ENCODE measurements at places on chromosomes 2 and 18.

GRCh38 chr2:177759443-177759842, 313.1 kb downstream of the PDE11A start:
- no peak for DNase-seq

DNA sequence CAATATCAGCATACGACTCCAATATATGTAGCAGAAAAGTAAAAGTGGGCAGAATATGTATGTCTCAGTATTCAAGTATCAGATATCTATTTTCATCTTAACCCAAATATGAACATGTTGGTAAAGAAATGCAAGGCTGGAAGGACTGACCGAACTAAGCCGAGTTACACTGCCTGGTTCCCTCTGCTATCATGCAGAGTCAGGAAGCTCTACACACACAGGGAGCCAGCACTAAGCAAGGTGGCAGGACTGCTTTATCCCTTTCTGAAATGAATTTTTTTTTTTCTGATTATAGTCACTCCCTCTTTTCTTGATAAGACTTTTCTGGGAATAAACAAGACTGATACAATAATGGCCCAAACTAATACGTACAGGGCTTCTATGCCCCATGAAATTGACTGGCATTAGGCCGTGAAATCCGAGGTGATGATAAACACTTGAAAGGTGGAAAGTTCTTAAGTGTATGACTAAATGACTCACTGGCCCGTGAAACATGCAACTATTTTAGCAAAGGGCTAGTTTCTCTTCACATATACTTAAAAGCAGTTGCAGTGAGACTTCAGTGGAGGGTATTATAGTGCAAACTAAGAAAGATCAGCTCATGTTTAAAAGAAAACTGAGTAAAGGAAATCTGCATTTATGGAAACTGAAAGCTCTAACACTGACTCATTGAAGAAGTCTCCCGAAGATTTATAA, 14.9 kb downstream of the DPP4 start:
- no peak for DNase-seq

GRCh38 chr2:115129536-115129935, 687.1 kb downstream of the DPP10 start:
- DNase-seq, result no peak

DNA sequence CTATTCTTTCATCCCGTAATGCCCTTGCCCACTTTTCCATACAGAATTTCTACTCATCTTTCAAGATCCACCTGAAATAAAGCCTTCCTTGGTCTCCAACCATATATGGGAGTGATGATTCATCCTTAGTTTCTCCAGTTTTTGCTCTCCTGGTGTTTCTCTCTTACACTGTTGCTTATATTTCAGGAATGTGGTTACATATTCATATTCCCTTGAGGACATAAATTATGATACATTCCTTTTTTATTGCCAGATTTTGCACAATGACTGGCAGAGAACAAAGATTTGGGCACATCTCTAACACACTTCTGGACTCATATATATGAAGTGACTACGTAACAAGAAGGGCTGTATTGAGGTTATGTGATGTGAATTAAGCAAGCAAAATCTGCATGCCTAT, 1573.4 kb upstream of the NXPH2 start:
- no peak for DNase-seq

DNA sequence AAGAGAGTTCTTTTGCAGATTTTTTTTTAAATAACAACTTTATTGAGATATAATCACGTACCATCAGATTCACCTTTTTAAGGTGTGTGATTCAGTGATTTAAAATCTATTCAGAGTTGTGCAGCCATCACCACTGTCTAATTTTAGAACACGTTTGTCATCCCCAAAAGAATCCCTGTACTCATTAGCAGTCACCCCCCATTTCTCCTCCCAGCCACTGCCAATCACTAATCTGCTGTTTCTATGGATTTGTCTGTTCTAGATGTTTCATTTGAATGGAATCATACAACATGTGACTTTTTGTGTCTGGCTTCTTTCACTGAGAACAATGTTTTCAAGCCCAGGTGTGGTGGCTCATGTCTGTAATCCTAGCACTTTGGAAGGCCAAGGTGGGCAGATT, 55.4 kb upstream of the RAPH1 start:
- no peak for DNase-seq

DNA sequence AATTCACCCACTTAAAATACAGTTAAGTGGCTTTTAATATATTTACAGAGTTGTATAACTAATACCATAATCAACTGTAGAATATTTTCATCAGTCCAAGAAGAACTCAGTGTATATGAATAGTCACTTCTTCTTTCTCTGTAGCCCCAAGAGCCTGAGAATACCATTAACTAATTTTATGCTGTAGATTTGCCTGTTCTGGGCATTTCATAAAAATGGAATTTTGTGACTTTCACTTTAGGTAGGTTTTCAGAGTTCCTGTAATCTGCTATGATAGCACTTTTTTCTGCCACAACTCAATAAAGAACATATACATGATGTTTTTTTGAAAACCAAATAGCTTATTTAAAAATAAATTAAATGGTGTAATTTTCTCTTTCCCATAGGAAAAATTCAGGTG, 57.6 kb downstream of the CCDC102B start:
- DNase-seq, result no peak

GRCh38 chr2:54613386-54613785, 110.1 kb upstream of the EML6 start:
- DNase-seq, result no peak

- no peak for DNase-seq
These were observed 52.6 kb downstream of the MGAT5 start for GRCh38 chr2:134306521-134306920.

GRCh38 chr2:226691255-226691654, 108.4 kb downstream of the IRS1 start:
- no peak for DNase-seq

- DNase-seq, result no peak
These were observed 196.3 kb downstream of the MREG start for GRCh38 chr2:215817046-215817445.

GRCh38 chr2:241546771-241547498, 11.6 kb upstream of the BOK start:
- no peak for DNase-seq

DNA sequence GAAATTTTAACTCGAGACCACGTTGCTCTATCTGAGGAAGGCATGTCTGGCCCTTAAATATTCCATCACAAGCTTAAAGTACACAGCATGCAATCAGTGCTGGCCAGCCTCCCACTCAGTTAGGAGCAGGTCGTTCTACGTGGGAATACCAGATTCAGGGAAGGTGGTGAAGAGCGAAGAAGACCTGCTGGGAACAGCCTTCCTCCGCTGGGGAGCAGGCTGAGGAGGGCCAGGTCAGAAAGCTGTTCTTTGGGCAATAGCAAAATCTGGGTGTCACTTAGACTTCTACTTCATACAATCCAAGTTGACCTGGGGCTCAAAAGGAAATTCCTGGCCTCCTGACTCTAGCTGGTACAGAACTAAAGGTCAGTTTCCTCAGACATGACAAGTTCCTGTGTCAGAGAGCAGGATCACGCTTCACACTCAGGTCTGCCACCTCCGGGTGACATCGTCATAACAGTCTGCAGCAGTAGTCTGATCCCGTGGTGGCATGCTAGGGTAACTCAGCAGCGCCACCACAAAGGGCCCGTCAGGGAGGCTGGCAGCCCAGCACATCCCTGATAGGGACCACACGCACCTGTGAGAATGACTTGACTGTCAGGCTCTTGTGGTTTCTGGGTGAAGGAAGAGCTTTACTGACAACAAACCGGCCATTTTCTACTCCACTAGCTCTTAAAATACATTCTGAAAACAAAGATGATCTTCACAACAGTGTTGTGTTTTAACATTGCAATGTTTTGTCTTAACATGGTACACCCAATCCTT, 35.2 kb upstream of the NAPG start:
- DNase-seq, result no peak

- no peak for DNase-seq
These were observed 67.7 kb downstream of the NCK2 start for GRCh38 chr2:105812180-105813044.

DNA sequence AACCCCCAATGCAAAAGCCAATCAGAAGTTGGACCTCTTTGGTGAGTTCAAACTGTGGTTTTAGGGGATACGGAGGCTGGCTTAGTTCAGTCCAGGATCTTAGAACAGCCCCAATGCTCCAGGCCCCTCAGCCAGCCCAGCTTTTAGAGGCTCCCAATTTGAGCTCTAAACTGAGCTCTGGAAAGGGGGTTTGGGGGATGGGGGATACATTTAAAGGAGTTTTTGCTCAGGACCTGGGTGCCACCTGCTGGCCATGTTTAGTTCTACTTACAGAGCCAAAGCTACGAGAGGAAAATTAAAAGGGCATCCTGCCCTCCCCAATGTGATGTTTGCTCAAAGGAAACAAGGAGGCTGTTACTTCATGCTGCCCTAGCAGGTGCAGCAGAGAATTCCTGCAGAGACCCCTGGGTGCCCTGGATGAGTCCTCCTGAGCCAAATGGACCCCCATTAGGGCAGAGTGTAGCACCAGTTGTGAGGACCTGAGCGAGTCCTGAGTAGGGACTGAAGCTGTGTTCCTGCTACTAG, 15.9 kb upstream of the TMEM214 start:
- DNase-seq, result no peak

GRCh38 chr2:207399301-207399700, 130.5 kb upstream of the CREB1 start:
- DNase-seq, result no peak

GRCh38 chr2:150178591-150178990, 308.9 kb downstream of the RND3 start:
- no peak for DNase-seq

- no peak for DNase-seq
These were observed 50.7 kb downstream of the SFXN5 start for GRCh38 chr2:73020657-73021370.

GRCh38 chr18:9869715-9870430, 15.9 kb upstream of the TXNDC2 start:
- DNase-seq, result no peak

DNA sequence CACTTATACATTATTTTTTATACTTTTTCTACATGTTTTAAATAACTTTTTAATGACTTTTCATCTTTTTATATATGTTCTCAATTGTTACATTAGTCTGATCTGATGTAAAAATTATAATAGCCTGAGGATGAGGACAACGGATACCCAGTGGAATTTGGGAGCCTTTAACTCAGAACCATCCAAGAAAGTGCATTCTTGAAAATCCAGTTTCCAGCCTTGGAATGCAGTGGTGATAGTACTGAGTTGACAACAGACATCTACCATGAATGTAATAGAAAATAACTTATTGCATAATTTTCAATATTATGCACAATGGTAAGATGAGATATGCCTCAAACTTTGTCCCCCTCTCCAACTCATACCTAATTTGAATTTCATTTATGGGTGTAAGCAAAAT, 120.7 kb upstream of the ZC3H15 start:
- DNase-seq, result no peak

- no peak for DNase-seq
These were observed 137.7 kb upstream of the ITGB6 start for GRCh38 chr2:160337728-160338127.

DNA sequence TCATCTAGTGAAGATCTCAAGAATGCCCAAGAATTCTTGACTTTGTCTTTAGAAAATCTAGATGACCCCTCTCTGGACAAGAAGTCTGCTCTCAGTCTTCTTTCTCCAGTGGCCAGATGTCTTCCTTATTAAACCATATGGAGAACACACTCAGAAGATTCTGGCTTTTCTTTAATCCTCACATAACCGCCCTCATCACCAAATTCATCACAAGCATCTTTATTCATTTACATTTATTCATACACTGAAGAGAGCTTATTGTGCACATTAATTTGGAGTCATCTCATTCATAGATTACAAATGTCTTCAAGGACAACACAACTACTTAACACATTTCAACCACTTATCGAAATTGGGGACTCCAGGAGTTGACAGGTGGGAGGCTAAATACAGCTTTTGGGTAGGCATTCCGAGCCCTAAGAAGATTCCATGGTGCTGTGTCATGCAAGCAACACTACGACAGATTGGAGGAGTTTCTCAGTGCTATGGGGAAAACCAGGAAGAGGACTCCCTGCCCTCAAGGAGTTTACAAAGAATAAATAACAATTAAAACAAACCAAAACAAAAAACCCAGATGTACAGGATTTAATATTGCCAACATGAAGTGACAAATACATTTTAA, 64.8 kb upstream of the LCLAT1 start:
- DNase-seq, result no peak

DNA sequence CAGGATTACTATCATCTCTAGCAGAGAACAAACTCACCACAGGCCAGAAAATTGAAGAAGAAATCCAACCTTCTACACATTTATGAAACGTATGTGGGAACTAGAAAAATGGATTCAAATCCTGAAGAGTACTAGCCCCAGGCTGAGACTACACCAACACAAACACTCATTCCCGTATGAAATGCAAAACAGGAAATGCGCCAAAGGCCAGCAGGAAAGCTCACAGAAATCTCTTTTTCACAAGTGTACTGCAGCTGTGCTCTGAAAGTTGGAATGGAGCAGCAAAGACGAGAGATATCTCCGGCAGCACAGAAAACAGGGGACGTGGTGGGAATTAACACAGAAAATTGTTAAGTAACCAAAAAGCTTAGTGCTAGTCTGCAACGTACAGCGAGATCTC, 913.5 kb downstream of the TDRD15 start:
- no peak for DNase-seq

- DNase-seq, result no peak
These were observed 205.9 kb downstream of the EIPR1 start for GRCh38 chr2:3171564-3172264.

DNA sequence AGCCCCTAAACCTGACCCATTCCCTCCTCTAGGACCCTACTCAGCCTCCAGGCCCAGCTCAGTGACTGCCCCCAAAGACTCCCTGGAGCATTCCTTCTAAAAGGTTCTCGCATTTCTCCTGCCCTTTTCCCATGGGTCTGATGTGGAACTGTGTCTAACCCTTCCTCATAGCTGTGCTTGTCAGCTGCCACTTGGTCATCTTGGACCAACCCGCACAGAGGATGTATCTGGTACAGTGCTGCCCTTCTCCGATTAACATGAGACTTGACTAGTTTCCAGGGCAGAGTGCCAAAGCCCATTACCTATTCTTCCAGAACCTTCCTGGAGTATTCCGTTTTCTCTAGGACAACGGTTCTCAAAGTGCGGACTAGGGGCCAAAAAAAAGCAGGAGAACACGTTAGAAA, 518 bp upstream of the NFU1 start:
- DNase-seq, result no peak

- DNase-seq, result no peak
These were observed 3.8 kb upstream of the ANKRD23 start for GRCh38 chr2:96847586-96847985.

DNA sequence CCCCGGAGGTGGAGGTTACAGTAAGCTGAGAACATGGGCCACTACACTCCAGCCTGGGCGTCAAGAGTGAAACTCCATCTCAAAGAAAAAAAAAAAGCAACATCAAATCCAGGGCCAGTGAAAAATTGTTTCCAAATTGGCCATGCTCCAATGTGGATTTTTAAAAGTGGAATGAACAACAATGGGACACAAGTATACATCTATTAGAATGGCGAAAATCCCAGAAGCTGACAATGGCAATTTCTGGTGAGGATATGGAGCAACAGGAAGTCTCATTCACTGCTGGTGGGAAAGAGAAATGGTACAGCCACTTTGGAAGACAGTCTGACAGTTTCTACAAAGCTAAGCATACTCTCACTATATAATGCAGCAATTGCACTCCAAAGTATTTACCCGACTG, 161.4 kb downstream of the UXS1 start:
- no peak for DNase-seq

All from left renal pelvis (tissue), 4 donors.